ENCODE measurements at places on chromosomes 1 and 21.
A peak's percentile ranks its signal among the peaks of the same experiment; 100 is the strongest.

GRCh38 chr1:174971902-174972301 lies 27.8 kb upstream of the CACYBP start:
- no peak for DNase-seq

GRCh38 chr1:22104094-22104493 lies 38.8 kb downstream of the WNT4 start:
- no peak for DNase-seq

DNA sequence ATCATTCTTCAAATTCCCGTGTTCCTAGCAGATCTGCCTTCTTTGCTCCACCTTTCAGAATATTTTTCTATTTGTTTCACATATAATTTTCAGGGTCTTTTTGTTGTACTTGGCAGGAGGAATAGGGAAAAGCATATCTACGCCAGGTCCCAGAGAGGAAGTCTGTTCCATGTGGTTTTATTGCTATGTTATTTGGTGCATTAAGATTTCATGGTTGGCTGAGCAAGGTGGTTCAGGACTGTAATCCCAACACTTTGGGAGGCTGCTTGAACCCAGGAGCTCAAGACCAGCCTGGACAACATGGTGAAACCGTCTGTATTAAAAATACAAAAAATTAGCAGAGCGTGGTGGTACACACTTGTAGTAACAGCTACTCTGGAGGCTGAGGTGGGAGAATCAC lies 36.1 kb downstream of the COL6A1 start:
- DNase-seq = no peak

- DNase-seq = no peak
Observed at GRCh38 chr1:17883662-17884395, 128.7 kb downstream of the ACTL8 start.

DNA sequence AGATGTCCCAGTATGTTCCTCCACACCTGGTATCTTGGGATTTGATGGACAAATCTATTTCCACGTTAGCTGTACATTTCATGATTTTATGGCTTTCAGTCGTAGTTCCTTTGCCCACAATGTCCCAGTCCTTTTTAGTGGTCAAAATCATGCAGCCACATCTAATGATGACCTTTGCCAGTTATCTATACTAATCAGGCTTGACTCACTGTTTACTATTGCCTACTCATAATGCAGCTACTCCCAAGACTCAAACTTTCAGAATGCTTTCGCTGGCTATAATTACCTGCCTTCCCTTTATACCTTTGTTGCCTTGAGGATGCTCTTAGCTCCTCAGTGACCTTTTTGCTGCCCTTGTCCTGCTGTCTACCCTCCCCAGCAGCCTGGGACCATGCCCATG lies 6.4 kb downstream of the NOS1AP start:
- no peak for DNase-seq

GRCh38 chr1:214361636-214362035 lies 80.7 kb downstream of the SMYD2 start:
- DNase-seq = no peak

DNA sequence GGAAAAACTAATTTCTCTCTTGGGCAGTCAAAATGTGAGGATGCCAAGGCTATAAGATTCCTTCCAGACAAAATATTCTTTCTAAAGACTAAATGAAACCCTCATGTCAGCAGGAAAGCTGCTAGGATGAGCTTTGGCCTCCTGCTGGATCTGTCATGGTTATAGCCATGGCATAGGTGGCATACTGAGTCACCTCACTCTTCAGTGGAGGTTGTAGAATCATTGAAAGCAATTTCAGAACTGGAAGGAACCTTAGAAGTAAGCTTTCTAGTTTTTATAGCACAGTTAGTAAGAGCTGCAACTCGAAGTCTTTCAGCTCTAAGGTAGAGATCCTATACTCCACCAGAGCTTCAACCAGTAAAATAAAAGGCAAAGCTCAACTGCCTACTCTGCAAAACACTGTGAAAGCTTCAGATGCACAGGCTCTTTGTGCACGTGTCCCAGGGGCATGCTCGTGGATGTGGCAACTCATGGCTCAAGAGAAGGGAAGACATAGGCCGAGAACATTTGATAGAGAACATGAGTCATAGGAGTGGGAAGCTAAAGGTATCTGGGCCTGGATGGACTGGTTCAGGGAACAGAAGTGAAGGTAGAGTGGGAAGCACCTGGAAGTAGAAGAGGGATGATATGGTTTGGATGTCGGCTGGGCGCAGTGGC lies 5.8 kb downstream of the AVPR1B start:
- no peak for DNase-seq

DNA sequence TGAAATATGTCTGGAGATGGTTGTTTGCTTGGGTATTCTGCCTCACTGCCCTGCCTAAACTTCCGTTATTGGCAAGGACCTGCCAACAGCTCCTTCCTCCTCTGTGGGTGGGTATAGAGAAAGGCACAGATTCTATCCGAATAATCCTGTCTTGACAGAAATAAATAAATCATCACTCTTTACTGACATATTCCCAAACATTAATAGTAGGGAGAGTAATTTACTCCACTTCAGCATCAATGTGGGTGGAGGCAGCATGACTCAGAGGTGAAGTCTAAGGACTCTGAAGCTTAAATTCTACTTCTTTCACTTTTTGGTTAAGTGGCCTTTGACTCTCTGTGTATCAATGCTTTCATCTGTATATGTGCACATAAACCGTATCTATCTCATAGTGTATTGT lies 2.9 kb downstream of the CD84 start:
- peak; percentile 67 for DNase-seq

DNA sequence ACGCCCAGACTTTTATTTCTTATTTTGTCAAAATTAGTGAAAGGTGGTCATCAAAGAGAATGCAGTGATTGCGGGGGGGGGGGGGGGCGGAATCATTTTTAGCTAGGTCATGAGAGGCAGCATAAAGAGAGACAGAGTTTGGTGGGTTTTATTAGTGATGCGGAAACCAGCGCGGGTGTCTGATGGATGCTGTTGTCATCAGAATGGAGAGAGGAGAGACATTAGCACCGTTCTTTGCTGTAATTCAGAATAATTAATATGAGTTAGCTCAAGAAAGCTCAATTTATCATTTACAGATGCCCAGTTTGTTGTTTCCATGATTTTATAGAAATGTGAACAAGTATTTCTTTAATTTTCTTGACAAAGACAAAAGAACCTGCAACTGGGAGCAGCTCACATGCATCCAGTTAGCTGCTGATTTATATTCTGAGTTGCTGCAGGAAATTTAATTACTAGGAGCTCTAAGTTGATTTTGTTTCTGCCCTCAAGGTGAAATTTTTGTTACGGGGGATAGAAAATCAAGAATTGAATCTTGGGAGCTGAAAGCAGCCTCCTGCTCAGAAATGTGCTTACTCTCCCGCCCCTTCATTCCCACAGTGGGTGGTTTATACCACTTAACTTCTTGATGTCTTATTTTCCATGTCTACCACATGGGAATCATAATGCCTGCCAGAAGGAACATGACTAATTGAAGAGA lies 133.4 kb upstream of the MAP1LC3C start:
- no peak for DNase-seq

DNA sequence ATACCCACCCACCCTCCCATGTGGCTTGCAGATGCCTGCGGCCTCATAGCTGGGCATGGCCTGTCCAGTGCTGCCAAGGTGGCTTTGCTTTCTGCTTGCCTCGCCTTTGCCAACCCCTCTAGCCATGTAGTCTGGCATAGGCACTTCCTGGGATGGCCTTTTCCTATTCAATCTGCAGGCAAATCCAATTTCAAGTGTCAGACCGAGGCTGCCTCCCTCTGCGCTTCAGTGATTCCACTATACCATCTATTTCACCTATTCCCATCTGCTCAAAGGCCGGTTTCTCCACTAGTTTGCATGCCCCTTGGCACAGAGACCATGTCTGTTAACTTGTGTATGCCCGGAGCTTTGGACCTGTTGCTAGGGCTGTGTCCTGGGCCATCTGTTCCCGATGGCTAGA lies 3.8 kb upstream of the ZBTB21 start:
- no peak for DNase-seq
